ENCODE measurements at places on chromosomes 11 and 22.

DNA sequence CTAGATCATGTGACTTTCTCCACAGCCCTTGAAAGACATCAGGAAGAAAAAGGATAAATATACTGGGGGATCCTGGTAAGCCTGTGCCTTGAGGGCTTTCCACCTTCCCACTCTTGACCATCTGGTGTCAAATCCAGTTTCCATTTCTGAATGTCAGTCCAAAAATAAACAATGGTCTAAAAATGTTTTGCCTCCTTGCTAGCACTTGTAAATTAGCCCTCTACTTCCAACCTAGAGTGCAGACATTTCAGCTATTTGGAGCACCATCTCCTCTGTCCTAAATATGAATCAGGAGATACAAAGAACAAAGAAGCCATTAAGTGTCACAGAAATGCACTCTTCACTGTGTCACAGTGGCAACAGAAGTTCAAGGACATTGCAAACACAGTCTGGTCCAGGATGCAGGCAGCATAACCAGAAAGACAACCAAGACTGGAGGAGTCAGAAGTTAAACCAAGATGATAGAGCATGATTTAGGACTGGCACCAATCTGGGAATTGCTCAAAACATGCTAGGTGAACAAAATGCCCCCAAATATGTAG lies 88.1 kb downstream of the CCDC34 start:
- DNase-seq = no peak

DNA sequence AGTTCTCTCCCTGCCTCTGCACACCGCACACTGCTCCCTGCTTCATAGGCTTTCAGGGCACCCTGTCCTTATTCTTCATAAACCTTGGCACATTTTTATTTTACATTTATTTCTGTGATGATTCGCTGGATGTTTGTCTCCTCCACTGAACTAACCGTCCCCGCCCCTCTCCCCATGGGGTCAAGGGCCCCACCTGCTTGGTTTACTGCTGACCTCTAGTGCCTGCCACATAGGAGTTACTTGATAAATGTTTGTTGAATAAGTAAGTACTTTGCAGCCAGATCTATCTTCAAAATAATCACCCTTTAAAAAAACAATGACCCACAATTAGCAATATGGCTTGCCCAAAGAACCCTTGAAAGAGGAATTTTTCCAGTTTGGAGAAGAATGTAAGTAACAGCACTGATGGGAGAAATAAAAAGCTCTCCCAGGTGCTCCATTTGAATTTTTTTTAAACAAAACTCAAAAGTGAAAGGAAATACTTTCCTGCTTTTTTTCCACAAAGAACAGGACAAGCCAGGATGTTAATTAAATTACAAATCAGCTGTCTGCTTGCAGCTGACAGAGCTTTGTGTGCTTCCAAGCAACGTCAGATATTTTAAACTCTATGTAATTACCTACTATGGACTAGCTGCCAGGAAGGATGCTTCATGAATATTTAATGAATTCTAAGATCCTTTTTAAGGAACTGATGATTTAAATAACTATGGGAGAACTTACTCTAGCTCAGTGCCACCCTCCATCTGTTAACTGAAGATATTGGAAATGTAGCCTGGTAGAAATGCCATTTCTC lies 1083.6 kb downstream of the DLG2 start:
- DNase-seq = no peak

GRCh38 chr11:117058761-117059261 lies 39.4 kb downstream of the SIK3 start:
- DNase-seq = no peak

DNA sequence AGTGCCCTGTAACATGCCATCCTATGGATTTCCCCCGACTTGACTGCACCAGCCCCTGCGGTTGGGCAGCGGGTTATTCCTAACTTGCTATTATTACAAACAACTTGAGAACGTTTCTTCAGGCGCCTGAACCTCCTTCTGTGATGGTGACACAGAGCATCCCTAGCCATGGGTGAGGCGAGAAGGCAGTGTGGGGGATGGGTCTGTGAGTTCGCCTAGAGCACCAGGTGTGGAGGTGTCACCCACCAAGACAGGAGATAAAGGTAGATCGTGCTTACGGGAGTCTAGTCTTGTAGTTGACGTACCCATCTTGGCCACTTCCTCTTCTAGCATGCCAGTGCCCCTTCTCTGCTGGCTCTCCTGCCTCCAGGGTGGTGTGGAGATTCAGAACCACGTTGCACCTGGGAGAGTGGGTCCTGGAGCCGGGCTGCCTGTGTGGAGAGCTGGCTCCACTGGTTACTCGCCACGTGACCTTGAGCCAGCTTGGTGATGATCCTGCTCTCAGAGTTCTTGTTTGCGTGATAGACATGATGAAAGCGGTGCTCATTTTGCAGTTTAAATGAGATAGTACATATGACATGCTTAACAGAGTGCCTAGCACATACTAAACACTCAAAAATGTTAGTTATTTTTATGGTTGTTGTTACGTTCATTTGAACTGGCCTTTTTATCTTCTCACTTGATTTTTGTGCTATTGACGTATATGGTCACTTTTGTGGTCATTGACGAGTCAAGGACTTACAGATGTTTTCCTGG lies 37.8 kb downstream of the TBC1D22A start:
- DNase-seq = no peak

DNA sequence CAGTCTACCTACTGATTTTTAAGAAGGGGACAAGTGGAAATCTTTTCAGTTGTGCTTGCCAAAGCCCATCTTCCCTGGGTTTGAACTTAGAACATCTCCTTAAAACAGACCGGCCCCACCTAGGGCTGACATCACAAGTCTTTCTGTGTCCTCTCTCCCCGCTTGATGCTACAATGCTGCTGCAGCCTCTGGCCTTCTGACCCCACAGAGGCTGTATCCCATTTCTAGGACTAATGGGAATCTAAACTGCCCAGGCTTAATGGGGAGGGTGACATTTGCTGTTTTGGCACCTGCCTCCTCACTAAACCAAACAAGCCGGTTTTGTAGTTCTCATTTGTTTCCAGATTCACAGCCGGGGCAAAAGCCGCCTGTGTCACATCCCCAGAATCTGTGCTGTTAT lies 121.3 kb upstream of the CADM1 start:
- no peak for DNase-seq

DNA sequence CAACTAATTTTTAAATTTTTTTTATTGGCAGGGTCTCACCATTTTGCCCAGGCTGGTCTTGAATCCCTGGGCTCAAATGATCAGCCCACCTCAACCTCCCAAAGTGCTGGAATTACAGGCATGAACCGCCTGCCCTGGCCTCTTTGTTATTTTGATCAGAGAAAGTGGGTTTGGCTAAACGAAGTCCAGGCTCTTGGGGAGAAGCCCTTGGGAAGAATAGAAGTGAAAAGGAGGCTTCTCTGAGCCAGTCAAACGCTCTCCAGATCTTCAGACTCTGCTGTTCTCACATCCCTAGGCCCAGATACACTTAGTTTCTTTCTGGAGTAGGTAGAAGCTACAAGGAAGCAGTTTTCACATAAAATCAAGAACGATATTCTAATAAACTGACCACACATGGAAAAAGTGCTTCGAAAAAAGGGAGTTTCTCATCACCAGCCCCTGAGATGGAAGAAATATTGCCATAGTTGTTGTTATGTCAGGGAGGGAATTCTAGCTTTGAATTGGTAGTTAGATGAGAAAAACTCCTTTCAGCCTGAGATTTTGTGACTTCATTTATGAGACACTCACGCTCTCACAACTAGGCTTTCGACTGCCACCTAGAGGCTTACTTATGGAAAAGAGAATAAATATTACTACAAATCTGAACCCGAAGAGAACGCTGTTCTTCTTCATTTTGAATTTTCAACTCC lies 41.7 kb upstream of the AQP11 start:
- peak; percentile 71 for DNase-seq

DNA sequence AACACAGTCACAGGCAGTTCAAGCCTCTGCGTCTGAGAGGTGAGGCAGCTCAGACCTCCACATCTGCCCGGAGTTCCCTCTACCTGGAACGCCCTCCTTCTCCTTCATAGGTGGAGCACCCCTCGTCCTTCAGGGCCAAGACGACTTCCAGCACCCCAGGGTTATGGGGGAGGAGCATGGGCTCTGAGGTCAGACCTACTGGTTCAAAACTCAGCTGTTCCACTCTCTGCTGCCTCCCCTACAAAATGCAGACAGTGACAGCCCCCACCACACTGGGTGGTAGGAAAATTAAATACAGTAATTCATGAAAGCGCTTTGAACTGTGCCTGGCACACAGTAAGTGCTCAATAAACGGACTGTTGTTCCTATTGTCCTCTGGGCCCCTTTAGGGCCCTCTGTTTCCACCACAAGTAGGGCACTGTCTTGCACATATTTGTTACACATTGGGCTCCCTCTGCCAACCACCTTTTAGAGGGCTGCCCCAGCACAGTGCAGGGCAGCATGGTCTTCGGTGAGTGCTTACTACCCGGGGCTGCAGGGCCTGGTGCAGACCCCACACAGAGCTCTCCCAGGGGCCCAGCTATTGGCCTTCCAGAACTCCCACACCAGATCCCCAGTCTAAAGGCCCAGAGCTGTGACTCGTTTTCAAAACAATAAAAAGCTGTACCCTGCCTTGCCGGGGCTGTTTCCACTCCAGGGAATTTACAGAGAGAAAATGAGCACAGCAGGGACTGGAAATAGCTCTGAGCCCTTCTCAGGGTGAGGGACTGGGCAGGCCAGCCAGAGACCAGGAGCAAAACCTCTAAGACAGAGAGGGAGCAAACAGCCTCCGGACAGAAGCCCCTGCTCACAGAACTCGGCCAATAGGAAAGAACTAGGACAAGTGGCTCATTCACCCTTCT lies 2.5 kb downstream of the TMEM184B start:
- peak; percentile 41 for DNase-seq

DNA sequence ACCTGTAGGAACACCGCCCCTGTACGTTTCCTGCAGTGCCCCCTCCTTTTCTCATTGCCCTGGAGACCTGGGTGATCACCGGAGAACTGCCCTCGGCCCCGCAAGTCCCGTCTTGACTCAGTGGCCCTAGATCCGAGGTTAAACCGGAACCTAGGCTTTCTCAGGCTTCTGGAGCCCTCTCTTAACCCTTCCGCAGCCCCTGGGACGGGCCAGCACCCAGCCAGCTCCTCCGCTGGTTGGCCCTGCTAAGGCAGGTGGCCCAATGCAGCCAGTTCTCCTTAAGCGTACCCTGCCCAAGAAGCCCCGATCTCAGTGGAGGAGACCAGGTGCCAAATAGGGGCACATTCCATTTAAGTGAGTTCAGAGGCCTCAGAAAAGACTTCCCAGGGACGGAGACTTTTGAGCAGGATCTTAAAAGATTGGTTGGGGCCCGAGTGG lies 776 bp downstream of the NLRX1 start:
- peak; percentile 89 for DNase-seq

- no peak for DNase-seq
Measured at GRCh38 chr11:8149726-8150125, 19.1 kb downstream of the RIC3 start.

- DNase-seq = no peak
Measured at GRCh38 chr11:101262995-101263394, 133.4 kb upstream of the PGR start.

DNA sequence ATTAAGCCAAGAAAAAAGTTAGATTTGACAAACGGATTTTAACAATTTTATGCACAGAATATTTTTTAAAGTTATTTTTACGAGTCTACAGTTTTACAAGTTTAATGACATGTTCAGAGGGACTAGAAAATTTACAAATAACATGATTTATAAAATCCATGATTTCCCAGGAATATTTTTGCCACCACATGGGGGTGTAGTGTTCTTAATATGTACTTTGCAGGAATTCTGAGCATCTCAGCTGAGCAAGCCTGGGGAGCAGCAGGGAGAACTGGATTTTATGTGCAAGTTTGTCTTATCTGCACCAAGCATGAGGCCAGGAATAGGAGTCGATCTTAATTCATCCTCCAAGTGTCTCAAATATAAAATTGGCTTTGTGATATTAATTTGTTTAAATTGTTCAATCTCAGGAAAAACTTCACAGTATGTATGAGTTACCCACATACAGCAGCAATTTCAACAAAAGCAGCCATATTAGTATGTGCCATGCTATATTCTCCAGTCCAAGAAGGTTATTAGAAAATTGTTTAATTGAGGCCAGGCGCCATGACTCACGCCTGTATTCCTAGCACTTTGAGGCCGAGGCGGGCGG lies 826.3 kb downstream of the DLG2 start:
- peak; percentile 44 for DNase-seq

DNA sequence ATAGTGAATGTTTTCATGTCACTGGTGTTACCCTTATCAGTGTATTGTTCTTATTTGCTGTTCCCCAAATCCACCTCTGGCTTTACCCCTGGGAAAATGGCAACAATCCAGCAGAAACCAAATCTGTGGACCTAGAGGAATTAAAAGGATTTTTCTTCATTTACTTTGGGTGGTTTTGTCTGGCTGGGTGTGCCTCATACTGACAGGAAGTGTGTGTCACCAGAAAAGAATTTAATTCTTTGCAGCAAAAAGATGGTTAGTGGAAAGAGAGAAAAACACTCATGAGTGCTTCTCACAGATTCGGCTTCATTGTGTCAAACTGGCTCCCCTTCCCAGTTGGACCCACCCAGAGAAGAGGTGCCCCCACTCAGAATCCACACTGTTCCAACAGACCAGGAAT lies 38.9 kb downstream of the FZD4 start:
- peak; percentile 81 for DNase-seq

- DNase-seq = peak; percentile 55
Measured at GRCh38 chr22:31346733-31347250, 646 bp upstream of the PATZ1 start.

DNA sequence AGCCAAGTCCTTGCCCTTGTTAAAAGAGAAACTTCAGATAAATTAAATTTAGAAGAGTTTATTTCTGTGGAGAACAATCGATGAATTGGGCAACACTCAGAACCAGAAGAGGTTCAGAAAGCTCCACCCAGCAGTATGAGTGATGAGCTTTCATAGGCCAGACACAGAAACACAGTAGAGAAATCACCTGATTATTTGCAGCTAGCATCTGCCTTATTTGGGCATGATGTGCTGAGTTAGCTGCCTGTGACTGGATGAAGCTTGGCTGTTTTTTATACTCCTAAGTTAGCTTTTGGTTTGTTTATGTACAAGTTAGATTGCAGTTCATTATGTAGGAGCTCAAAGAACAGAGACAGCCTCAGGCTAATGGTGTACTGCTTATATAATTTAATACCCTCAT lies 269.5 kb upstream of the SESN3 start:
- DNase-seq = no peak

GRCh38 chr11:19060629-19061028 lies at the start of gene MRGPRX2:
TSS of gene MRGPRX2 (minus strand) at chr11:19060717. CDS start at chr11:19056402, 4,315 bp downstream.
- DNase-seq = no peak

GRCh38 chr11:111370902-111371578 lies 8.0 kb downstream of the POU2AF1 start:
- no peak for DNase-seq

GRCh38 chr11:62842171-62842741 lies 2.9 kb upstream of the WDR74 start:
- no peak for DNase-seq

- DNase-seq = no peak
Measured at GRCh38 chr22:49810363-49811019, 17.2 kb downstream of the BRD1 start.

DNA sequence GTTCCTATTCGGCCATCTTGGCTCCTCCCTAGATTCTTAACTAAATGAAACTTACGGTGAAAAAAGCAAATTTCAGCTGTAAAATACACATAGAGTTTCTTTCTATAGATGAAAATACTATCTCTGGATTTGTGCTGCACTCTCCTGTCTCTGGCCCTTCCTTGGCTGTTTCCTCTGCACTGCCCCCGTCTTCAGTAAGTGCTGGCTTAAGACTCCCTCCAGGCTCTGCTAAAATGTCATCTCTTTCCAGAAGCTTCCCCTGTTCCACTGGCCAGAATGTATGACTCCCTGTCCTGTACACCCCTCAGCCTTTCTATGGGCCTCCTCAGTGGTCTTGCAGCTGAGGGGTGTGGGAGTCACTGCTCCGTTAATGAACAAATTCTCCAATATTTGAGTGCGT lies 109.1 kb upstream of the NARS2 start:
- DNase-seq = no peak

All from kidney tubule cell (primary cell).